ENCODE measurements at places on chromosomes 13 and 19.

GRCh38 chr13:110617321-110618072 is 2.2 kb downstream of the NAXD start:
- no peak for DNase-seq

DNA sequence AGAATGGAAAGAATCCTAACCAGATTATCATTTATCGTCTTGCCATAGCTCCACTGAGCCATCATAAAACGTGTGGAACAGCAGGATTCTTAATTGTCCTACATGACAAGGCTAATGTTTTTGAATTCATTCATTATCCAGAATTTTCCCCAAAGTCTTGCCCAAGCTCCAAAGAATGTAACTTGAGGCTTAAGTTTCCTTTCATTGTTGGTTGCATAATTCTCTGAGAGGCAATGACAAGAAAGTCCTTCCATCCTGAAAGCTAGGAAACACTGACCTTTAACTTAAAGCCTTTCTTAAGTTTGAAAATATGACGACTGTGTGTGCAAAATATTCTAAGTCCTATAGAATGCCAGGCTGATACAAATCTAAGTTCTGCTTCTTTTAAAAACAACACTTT is 546.1 kb downstream of the SUCLA2 start:
- no peak for DNase-seq

DNA sequence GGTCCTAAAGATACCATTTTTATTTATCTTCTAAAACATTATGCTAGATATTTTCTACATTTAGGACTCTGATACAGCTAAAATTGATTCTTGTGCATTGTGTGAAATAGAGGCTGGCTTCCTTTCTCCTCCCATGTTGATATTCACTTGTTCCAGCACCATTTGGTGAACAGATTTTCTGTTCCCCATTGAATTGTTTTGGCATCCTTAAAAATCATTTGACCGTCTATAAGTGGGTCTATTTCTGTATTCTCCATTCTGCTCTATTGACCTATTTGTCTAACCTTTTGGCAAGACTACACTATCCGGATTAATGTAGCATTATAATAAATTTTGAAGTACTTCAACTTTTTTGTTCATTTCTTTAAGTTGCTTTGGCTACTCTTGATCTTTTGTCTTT is 2689.2 kb downstream of the PCDH9 start:
- DNase-seq, result no peak

DNA sequence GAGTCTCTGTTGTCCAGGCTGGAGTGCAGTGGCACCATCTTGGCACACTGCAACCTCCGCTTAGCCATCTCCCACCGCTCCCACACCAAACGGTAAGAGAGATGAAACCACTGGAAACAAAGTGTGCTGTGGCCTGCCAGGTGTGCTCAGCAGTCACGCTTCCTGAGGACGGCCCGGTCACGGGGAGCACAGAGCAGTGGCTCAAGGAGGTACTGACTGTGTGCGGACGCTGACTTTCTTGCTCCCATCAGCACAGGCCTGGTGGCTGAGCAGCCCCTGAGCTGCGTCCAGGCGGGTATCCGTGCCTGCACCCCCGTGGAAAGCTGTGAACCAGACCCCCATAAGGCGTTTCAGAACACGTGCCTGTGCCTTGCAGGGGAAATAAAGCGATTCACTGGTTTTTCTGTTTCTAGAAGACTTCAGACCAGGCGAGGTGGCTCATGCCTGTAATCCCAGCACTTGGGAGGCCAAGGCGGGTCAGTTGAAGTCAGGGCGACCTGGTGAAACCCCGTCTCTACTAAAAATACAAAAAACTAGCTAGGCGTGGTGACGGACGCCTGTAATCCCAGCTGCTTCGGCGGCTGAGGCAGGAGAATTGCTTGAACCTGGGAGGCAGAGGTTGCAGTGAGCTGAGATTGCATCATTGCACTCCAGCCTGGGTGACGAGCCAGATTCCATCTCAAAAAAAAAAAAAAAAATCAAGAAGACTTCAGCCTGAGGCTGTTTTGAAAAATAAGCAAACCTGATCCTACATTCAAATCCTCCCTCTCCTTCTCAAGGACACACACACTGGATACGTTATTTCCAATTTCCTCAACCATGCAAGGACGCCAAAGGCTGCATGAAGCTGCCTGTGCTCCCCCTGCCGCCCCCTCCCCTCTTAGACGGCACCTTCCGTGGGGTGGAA is 25.5 kb downstream of the ADPRHL1 start:
- DNase-seq, result no peak

- no peak for DNase-seq
Measured at GRCh38 chr13:95573221-95573620, 20.7 kb downstream of the CLDN10 start.

- DNase-seq, result no peak
Measured at GRCh38 chr13:35489050-35489449, 12.6 kb upstream of the MAB21L1 start.

DNA sequence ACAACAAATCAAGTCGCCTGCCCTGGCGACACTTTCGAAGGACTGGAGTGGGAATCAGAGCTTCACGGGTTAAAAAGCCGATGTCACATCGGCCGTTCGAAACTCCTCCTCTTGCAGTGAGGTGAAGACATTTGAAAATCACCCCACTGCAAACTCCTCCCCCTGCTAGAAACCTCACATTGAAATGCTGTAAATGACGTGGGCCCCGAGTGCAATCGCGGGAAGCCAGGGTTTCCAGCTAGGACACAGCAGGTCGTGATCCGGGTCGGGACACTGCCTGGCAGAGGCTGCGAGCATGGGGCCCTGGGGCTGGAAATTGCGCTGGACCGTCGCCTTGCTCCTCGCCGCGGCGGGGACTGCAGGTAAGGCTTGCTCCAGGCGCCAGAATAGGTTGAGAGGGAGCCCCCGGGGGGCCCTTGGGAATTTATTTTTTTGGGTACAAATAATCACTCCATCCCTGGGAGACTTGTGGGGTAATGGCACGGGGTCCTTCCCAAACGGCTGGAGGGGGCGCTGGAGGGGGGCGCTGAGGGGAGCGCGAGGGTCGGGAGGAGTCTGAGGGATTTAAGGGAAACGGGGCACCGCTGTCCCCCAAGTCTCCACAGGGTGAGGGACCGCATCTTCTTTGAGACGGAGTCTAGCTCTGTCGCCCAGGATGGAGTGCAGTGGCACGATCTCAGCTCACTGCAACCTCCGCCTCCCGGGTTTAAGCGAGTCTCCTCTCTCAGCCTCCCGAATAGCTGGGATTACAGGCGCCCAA is at the start of gene LDLR:
LDLR (plus strand) TSS at position 210 of the 760 bp plus-strand sequence; CDS start at position 296, 86 bp downstream.
- DNase-seq, result peak; percentile 37

DNA sequence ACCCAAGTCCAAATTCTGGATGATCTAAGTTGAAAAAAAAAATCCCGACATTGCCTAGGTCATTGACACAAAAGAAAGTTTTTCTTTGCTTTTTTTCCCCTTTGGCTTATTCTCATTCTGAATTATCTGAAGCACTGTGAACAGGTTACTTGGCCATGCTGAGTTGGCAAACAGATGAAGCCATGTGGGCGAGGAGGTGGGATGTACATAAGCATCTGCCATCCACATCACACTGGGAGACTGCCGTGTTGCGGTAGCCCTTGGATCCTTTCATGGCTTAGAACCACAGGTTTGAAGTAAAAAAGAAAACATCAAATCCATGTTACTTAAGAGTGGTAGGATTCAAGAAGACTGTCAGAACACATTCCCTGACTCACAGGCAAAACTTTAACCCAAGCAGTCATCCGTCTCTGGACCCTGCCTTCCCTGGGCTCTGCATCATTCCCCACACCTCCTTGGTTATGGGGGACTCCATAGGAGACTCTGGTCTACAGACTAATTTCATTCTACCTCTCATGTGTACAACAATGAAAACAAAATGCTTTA is 242.5 kb upstream of the SERP2 start:
- no peak for DNase-seq

- no peak for DNase-seq
Measured at GRCh38 chr19:43534816-43535761, 2.1 kb downstream of the ZNF575 start.

DNA sequence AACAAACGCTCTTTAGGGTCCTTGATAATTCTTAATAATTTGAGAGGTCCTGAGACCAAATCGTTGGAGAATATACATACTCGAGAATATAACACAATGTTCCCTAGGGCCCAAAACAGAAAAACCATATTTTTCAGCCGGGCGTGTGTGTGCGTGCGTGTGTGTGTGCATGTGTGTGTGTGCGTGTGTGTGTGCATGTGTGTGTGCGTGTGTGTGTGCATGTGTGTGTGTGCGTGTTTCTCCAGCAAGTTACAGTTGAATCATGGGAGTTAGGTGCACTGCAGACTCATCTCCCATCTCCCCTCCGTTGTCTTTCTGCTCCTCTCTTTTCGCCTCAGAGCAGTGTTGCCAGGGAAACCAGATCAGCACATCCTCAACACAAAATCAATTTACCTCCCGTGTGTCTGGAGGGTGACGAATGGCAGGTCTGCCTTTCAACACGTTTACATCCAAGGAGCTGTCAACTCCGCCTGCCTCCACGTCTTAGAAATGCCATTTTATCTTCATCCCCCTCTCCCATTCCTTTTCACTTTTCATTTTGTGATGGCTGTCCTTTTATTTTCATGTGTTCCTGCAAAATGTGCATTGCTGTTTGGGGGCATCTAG is 8.3 kb upstream of the PNMA8B start:
- no peak for DNase-seq

GRCh38 chr13:76756451-76756850 is 129.8 kb downstream of the KCTD12 start:
- no peak for DNase-seq

- no peak for DNase-seq
Measured at GRCh38 chr19:28292822-28293500, 920.0 kb downstream of the UQCRFS1 start.

DNA sequence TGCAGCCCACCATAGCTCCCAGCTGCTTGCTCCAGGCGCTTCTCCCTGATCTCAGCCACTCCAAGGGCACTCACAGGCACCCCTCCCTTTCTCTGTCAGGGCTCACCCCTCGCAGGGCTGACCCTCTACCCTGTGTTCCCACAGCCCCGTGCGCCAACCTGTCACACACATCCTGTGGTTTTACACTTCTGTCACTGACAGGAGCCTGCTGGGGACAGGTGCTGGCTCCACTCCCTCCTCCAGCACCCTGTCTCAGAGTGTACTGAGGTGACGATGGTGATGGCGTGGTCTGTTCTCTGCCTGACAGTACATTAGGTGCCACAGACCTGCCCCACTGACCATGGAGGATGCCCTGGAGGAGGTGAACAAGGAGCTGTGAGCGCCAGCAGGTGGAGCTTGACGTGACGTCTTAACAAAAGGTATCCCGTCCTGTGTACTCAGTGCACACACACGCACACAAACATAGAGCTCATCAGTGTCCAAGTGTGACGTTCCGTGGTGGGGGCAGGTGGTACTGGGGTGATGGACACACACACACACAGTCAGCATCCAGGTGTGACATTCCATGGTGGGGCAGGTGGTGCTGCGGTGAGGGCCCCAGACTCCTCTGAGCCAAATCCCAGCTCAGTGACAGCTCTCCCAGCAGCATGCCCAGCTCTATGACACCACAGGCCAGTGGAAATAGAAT is 20.9 kb downstream of the C19orf44 start:
- DNase-seq, result no peak

- DNase-seq, result no peak
Measured at GRCh38 chr19:4684312-4685095, 14.4 kb upstream of the MYDGF start.

- DNase-seq, result no peak
Measured at GRCh38 chr13:21149568-21149967, 26.8 kb downstream of the SKA3 start.

DNA sequence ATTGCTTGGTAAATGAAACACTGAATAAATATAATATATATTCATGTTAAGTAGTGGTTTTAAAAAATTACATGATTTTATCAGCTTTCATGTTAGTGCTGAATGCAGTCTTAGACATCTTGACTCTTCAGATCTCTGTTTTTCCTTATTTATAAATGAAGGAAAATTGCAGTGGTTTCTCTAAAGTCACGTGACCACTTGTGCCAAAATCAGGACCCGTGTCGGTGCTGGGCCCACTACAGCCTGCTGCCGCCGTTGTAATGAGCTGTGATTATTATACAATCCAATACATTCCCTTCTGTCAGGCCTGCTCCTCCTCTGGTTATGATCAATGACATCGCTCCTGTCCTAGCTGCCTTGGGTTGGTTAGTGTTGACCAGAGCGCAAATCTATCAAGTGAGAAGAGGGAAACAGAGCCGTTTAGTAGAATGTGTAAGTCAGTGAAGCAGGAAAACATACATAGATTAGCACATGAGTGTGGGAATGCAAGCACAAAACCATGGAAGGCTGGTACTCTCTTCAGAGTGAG is 88.2 kb downstream of the AKAP11 start:
- DNase-seq, result no peak

DNA sequence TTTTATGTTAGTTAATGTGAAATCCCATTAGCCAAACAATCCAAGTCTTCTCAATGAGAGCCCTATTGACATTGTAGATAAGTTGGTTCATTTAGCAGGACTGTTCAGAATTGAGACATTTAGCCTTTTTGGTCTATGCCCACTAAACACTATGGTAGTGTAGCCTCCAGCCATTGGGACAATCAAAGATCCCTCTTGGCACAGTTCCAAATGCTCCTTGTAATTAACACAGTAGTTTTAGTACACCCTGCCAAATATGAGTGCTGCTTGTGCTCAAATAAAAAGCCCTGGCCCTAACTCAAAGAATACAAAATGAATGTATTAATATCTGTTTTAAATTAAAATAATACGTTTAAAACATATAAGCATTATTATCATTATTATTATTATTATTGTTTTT is 15.4 kb upstream of the FAM216B start:
- no peak for DNase-seq

GRCh38 chr13:48531416-48532255 is 1.2 kb downstream of the RCBTB2 start:
- no peak for DNase-seq

DNA sequence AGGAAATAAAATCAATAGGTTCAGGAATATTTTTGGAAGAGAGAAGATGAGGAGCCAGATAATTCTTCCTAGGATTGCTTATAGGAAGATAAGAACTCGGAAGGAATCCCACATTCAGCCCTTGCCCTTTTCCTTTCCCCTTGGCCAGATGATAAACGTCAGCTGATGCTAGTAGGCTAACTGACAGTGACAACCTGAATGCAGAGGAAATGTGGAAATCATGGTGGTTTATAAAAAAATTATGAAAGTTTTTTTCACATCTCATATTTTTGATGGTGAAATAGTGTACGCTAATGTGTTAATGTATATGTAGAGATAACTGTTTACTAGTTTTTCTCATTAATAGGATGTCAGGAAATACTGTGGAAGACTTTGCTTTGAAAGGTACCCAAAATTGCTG is 56.9 kb downstream of the EDNRB start:
- DNase-seq, result no peak

DNA sequence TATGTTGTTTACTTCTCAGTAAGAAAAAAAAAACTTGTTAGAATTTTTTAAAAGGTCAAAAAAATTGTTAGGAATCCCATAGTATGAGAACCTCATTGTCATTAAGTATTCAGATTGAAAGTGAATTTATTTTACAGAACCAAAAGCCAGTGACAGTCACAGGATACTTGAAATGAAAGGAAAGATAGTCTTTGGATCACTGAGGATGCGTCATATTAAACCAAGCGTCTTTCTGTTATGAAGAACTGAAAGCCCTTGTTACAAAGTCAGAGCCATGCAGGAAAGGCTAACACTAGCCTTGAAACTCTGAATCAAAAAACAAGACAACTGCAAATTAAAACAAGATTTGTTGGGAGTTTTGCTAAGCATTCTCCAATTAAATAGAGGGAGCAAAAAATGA is 1348.0 kb upstream of the SLC10A2 start:
- DNase-seq, result no peak
